Activated naive CD8-positive, alpha-beta T cell treated with anti-CD3 and anti-CD28 coated beads for 36 hours (primary cell): ENCODE measurements at places on chromosomes 7 and 10.

- no peak for DNase-seq
These were observed 210.7 kb upstream of the MDFIC start for GRCh38 chr7:114711241-114711640.

- no peak for DNase-seq
These were observed 743 bp downstream of the RBM17 start for GRCh38 chr10:6089334-6090219.

DNA sequence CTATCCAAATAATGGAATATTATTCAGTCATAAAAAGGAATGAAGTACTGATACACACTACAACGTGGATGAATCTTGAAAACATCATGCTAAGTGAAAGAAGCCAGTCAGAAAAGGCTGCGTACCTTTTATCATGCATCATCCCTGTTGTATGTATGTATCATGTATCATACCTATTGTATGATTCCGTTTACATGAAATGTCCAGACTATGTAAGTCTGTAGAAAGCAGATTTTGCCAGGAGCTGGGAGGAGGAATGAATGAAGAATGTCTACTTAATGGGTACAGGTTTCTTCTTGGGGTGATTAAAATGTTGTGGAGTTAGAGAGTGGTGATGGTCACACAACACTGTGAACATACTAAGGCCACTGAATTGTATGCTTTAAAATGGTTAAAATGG, 135.9 kb upstream of the KLF14 start:
- no peak for DNase-seq

DNA sequence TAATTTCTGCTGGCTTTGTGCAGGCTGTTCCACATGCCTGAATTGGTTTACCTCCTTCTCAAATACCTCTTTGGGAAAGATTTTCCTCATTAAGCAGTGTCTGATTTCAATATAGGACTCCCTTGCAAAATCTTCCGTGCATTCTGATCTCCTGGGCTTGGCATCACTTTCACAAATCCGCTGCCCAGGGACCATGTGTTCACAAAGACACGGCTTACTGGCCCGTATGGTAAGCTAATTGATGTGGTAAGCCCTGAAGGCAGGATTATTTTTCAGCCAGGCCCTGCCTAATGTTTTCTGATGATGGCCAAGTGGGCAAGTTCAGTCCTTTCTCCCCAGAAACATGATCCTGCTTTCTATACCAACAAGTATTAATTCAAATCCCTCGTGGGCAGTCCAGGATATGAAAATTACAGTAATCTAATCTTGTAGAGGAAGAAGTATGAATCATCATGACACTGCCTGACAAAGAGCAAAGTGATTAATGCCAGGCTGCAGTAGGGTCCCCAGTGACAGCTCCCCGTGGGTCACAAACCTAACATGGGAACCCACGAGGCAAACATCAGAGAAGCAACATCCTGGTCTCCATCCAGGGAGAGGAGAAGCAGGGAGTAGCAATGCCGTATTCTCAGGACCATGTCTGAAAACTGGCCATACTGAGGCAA, 11.6 kb upstream of the SVIL start:
- no peak for DNase-seq

DNA sequence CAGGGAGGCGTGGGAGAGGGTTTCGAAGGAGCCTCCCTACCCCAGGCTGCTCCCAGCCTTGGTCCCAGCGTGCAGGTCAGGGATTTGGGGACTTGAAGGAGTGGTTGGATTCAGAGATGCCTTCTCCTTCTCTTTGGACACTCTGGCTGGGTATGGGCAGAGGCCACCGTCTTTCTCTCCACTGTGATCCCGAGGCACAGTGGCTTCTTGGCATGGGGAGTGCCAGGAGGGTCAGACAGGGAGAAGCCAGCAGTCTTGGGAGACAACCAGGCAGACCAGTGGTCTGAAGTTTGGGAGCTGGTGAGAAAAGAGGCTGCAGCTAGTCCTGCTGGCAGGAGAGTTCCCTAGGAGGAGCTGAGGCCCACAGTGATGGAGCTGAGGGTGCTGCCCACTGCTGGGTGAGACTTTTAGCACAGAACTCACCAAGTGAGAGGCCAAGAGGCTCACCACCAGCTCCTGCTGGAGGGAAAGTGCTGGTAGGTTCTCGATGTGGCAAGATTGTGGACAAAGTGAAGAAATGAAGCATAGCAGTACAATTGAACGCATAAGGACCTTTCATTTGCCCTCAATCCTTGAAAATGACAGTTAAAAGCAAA, 35.2 kb upstream of the WDFY4 start:
- DNase-seq, result no peak
